ENCODE measurements at places on chromosomes 16 and 17.

DNA sequence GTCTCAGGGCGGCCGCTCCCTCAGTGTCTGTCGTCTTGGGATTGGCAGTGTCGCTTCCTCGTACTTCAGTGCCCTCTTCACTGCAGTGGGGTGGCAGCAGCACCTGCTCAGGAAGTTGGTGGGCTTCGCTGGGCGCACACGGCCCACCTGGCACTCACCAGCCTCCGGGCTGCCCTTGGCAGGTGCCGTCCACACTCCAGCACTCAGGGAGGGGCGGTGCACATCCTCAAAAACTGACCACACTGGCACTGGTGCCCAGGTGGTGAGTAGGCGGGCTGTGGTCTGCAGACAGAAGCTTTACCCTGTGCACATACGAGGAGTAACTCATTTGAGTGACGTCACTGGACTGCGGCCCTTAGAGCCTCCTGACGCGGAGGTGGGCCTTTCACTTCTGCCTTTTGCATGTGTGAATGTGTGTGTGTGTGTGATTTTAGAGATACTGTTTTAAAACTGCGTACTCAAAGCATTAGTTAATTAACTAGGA is 94.6 kb downstream of the BANP start:
- no peak for DNase-seq

DNA sequence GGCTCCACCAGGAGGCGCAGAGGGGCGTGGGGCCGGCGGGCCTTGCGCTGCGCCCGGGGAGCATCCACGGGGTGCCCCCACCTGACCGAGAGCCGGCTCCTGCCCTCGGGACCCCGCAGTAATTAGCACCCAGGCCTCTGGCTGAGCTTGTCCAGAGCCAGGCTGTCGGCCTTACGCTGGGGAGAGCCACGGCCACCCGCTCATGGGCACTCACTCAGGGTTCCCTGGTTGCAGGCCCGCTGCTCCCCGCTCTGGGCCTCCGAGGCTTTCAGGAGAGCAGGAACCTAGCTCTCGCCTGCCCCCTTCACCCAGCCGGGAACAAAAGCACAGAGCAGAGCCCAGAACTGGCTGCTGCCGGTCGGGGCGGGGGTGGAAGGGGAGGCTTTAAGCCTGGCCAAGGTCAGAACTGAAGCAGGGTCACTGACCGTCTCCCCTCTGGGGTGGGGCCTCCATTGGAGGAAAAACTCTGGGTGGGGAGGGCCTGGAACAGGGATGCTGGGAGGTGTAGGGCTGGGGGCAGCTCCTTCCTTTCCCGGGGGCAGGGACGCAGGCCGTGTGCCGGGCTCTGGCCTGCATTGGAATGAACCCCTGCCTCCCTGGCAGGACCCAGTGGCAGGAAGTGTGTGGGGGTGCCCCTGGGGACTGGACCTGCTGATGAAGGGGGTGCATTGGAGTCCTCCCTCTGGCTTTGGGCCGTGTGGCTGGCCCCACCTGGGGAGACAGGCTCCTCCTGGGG is 12.3 kb downstream of the GLIS2 start:
- DNase-seq: peak; percentile 20

DNA sequence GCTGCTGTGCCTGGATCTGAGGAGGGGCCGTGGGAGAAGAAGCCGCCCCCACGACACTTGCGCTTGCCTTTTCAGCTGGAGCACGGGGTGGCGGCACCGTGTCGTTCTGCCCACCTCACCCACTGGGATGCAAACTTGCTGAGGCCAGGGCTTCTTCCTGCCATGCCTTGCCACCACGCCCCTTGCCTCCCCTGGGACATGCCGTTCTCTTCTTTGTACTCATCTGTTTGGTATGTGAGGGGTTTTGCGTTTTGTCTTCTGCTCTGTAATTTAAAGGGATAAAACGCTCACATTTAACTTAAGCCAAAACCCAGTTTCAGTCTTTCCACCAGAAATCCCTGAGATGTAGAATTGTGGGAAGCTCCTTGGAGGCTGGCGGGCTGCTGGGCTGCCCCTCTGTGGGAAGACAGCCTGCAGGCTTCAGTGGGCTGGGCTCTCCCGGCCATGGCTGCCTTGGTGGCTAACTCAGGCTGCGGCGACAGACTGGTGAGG is 180.2 kb downstream of the RPTOR start:
- no peak for DNase-seq

- no peak for DNase-seq
Measured at GRCh38 chr16:85733155-85733838, 17.6 kb downstream of the C16orf74 start.

DNA sequence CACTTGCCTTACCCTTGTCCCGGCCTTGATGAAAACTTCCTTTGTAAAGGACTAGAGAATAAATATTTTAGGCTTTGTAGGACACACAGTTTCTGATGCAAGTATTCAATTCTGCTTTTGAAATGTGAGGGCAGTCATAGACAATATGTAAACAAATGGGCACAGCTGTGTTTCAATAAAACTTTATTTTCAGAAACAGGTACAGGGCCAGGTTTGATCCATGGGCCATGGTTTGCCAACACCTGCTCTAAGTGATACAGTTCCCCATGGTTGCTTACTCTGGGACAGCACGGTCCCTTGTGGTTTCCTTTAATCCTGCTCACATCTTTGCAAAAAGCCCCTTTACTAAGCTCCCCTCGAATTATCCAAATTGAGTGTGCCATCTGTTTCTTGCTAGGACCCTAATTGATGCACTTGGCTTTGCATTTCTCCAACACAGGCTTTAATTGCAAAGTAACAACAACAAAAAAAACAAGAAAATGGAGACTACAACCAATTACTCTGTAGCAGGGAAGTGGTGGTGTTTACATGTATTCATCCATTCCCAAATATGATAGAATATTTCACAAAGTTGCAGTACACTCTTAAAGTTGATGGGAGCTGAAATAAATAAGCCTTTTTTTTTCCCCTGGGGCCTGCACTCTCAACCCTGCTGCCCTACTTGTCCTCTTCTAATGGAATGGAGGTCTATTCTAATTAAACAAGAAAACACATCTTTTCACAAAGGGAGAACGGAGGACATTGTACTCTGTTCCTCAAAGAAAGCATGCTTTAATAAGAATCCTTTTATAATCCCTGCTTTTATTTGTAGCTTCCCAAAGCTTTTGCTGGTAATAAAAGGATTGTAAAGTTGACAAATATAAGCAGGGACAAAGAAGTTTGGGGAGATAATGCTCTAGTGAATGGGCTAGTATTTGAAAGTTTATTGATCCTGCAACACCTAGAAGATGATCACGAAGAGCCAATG is 37.7 kb upstream of the TOX3 start:
- no peak for DNase-seq

- no peak for DNase-seq
Measured at GRCh38 chr16:73018821-73019456, 29.0 kb downstream of the ZFHX3 start.

DNA sequence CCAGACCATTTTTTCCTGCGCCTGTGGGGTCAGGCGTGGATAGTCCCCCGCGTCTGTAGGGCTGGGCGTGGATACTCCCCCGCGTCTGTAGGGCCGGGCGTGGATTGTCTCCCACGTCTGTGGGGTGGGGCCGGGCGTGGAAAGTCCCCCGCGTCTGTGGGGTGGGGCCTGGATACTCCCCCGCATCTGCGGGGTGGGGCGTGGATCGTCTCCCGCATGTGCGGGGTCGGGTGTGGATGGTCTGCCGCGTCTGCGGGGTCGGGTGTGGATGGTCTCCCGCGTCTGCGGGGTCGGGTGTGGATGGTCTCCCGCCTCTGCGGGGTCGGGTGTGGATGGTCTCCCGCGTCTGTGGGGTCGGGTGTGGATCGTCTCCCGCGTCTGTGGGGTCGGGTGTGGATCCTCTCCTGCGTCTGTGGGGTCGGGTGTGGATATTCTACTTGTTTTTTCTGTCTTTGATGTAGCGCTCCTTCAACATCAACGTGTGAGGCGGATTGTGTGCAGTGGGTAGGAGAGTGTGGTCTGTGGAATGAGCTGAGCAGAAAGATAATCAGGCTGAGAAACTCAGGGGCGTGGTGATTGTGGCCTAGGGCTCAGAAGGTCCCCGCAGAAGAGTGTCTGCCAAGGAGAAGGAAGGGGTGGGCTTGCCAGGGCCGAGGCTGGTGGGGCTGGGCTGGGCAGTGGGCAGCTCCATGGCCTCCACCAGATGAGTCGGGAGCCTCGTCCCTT is 3.2 kb downstream of the GNPTG start:
- no peak for DNase-seq

DNA sequence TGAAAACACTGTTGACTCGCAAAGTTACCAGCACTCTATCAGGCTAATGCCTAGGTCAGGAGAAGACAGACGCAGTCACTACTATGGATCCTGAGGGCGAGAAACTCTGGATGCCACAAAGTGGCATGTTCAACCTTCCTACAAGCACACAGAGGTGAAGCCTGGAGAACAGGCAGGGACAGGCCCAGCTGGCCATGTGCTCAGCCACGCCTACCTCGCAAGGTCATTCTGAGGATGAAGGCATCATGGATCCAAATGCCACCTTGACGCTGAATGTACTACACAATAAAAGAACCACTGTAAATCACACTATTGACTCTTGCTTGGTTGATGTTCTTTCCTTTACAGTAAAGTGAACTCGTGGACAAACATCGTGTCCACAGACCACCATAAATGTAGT is 85.8 kb downstream of the ANKRD11 start:
- DNase-seq: no peak

- DNase-seq: no peak
Measured at GRCh38 chr16:78249056-78249455, 149.6 kb downstream of the WWOX start.

DNA sequence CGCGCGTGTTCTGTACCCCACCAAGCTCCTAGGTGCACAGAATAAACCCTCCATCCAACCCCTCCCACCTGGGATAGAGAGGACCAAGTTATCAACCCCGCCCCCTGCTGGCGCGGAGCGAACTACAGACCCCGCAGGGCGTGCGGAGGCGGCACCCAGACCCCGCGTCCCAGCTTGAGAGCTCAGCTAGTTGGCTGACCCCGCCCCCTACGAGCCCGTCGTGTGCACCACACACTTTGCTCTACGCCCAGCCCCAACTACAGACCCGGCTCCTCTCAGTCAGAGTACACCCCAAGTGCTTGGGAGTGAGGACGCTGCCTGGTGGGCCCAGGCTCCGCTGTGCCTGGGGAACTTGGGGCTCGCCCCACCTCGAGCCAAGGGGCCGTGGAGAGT is 1.5 kb downstream of the GRIN2A start:
- no peak for DNase-seq

DNA sequence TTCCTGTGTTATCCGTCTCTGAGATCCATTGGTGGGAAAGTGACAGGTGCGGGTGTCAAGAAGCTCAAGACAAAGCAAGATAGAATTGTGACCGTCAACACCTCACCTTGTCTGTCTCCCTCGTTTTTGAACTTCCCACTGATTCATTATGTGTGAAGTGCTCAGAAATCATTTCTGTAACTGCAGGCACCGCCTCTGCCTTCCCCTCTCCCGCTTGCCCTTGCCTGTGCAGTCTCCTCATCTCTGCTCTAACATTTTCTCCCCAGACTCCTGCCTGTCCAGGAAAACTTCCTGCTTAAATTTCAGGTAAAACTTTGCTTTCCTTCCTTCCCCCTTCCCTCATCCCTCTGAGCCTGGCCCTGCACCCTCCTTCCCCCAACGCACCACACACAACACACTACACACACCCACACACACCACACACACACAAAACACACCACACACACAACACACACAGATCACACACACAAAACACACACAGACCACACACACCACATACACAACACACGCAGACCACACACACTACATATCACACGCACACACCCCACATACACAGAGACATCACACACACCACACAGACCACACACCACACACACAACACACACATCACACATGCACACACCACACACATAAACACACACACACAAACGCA is 25.7 kb downstream of the CALB2 start:
- no peak for DNase-seq

GRCh38 chr16:4564661-4565267 is 8.6 kb downstream of the C16orf96 start:
- DNase-seq: no peak

DNA sequence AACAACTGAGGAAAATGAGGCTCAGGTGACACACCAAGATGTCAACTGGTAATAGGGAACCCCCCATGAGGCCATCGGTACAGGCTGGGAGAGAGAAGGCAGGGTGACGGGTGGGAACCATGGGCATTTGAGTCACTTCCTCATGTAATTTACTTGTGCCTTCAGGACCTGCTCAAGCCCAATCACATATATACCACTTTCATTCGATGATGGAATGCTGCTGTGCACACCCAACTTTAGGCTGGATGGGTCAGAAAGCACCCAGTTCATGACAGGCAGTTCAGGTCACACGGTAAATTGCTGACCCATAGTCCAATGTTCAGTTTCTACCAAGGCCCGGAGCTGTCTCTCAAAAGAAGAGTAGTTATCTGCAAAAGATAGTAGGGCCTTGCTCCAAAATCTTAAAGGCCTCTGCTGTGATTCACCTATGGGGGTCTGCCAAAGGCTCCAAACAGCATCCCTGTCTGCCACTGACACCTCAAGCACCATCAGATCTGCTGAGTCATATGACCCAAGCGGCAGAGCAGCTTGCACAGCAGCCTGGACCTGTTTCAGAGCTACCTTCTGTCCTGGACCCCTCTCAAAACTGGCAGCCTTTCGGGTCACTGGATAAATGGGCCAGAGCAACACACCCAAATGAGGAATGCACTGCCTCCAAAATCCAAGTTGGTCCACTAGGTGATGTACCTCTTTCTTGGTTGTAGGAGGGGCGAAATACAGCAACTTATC is 24.7 kb downstream of the ZZEF1 start:
- DNase-seq: no peak
